Muscle of leg (tissue), 16 donors: ENCODE measurements at places on chromosomes 2 and 18. TPM values are rescaled to one million over a fixed set of nuclear protein-coding genes. Genes with fewer than 3 reads are reported as not detected.

DNA sequence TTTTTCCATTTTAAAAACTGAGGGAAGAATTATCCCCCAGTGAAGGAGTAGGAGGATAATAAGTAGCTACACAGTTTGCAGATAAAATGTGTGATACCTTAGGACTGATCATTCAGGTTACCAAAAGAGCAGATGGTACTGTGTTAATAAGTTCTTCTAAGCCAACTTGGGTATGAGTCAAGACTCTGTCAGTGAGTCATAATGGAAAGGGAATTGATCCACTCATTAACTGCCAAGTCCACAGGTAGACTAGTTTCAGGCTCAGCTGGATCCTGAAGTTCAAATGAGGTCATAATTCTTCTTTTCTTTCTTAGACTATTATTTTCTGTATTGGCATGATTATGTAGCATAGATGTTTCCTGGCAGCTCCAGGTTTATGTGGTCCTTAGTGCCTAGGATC, 142.4 kb upstream of the ALPP start:
- H3K27me3 ChIP-seq, result no peaks in the 10 kb centered on the region
- no peak overlapping the region for H3K27ac ChIP-seq
- no peaks in the 10 kb centered on the region for H3K4me1 ChIP-seq
- DNase-seq, result no peak
- peaks cover 17% of the 10 kb centered on the region for H3K36me3 ChIP-seq

GRCh38 chr2:57022496-57022895, 838.7 kb downstream of the CCDC85A start:
- no peak for DNase-seq
- no peak overlapping the region for H3K4me3 ChIP-seq
- H3K36me3 ChIP-seq, result no peaks in the 10 kb centered on the region
- H3K27ac ChIP-seq, result no peak overlapping the region
- no peaks in the 10 kb centered on the region for H3K4me1 ChIP-seq

The AGXT gene
- total RNA-seq, result 0.13 TPM

- H3K4me3 ChIP-seq, result peak overlapping the region; percentile 19
- peak; percentile 89 for DNase-seq
- H3K27me3 ChIP-seq, result no peaks in the 10 kb centered on the region
- no peak overlapping the region for H3K27ac ChIP-seq
- H3K36me3 ChIP-seq, result no peaks in the 10 kb centered on the region
- H3K4me1 ChIP-seq, result peaks cover 7% of the 10 kb centered on the region
Measured at GRCh38 chr2:191811807-191812602, 34.9 kb downstream of the CAVIN2 start.

The CUL3 gene
- 72.6 TPM for total RNA-seq

DNA sequence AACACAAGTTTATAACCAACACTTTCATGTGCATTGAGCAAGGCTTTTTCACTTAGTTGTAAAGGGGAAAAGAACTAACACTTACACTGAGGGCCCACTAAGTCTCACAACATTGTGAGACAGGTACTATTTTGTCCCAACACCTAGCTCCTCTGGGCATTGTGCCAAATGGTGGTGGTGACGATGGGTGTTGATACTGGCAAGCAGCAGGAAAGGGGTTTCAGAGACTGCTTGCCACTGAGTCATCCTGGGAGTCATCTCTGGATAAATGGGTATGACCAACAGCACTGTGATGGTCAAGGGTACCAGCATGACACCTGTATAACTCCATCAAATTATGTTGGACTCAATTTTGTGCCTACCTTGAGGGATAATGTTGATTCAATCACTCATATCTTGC, 138.8 kb upstream of the ITGA6 start:
- H3K4me1 ChIP-seq, result peaks cover 39% of the 10 kb centered on the region
- no peak overlapping the region for H3K4me3 ChIP-seq
- H3K27me3 ChIP-seq, result no peaks in the 10 kb centered on the region
- no peak overlapping the region for H3K27ac ChIP-seq
- no peaks in the 10 kb centered on the region for H3K36me3 ChIP-seq
- no peak for DNase-seq

- H3K36me3 ChIP-seq, result peaks cover 6% of the 10 kb centered on the region
- no peak for DNase-seq
- H3K27me3 ChIP-seq, result peaks cover 2% of the 10 kb centered on the region
- H3K4me1 ChIP-seq, result no peaks in the 10 kb centered on the region
- no peak overlapping the region for H3K4me3 ChIP-seq
- no peak overlapping the region for H3K27ac ChIP-seq
Measured at GRCh38 chr2:27298391-27299080, 9.7 kb downstream of the UCN start.

DNA sequence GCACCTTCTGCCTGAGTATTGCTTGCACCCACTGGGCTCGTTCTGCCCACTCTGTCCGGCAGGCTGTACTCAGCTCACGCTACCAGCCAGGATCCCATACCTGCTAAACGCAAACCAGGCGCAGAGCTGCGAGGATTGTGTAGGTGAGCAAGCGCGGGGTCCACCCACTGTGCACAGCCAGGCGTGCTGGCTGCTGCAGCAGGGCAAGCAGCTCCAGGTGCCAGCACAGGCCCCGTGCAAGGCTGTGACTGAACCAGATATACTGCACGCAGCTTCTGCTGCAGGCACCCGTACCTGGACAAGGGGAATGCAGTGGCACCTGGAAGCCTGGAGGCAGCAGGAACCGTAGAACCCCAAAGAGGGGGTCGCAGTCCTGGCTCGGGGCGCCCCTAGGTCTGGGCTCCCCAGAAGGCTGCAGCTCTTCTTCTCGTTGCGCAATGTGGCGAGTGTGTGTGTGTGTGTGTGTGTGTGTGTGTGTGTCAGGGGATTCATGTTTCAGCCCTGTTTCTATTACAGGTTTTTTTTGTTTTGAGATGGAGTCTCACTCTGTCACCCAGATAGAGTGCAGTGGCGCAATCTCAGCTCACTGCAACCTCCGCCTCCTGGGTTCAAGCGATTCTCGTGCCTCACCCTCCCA, 46.1 kb upstream of the RAB1A start:
- H3K27ac ChIP-seq, result no peak overlapping the region
- H3K27me3 ChIP-seq, result no peaks in the 10 kb centered on the region
- no peaks in the 10 kb centered on the region for H3K36me3 ChIP-seq
- H3K4me3 ChIP-seq, result no peak overlapping the region
- no peaks in the 10 kb centered on the region for H3K4me1 ChIP-seq

DNA sequence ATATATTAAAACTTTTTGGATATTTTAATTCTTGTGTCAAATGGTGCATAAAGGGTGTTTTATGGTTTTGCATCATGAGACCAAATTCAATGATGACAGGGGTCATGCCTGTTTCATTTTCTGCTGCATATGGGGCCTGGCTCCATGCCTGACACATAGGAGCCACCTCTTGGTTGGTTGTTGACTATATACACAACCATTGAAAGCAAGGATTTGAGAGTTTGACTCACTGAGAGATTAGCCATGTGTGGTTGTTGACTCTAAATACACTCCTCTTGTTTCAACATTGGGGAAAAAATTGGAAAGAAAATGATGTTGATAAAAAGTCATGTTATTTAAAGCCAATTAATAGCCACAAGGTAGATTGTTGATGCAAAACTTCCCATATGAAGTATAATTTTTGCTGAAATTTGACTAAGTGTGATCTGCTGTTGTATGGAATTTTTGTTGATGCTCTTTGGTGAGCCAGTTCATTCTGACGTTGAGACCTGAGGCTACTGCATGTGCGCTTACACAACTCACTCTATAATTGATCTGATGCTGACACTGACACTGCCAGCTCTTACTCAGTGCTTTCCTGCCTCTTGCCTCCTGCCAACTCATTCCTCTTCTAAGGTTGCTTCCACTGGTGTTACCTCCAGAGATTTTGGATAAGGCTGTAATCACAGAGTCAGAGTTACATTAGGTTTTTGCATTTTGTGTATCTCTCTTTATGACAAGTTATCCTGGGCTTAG, 446.2 kb upstream of the SLC14A2 start:
- no peak for DNase-seq
- no peaks in the 10 kb centered on the region for H3K36me3 ChIP-seq
- no peaks in the 10 kb centered on the region for H3K4me1 ChIP-seq
- H3K27me3 ChIP-seq, result no peaks in the 10 kb centered on the region
- H3K27ac ChIP-seq, result no peak overlapping the region

The SLC66A2 gene
- 24.2 TPM for total RNA-seq

DNA sequence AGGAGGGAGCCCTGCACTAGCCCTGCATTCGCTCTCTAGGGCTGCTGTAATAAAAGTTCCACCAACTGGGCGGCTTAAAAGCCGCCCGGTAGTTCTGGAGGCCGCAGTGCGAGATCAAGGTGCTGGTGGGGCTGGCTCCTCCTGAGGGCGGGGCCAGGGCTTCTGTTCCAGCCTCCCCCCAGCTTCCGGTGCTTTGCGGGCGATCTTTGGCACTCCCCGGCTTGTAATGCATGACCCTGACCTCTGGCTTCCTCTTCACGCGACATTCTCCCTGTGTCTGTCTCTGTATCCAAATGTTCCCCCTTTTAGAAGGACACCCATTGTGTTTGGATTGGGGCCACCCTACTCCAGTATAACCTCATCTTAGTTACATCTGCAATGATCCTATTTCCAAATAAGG, 84.5 kb downstream of the ZCCHC2 start:
- H3K4me3 ChIP-seq, result no peak overlapping the region
- peaks cover 10% of the 10 kb centered on the region for H3K27me3 ChIP-seq
- no peak for DNase-seq
- no peak overlapping the region for H3K27ac ChIP-seq
- peaks cover 29% of the 10 kb centered on the region for H3K4me1 ChIP-seq

The FAM110C gene
- total RNA-seq, result 0.71 TPM

The MAP2 gene
- total RNA-seq, result 5.7 TPM

The FOXI3 gene
- not detected for total RNA-seq

- no peaks in the 10 kb centered on the region for H3K36me3 ChIP-seq
- H3K27me3 ChIP-seq, result no peaks in the 10 kb centered on the region
- no peak overlapping the region for H3K27ac ChIP-seq
- H3K4me1 ChIP-seq, result peaks cover 8% of the 10 kb centered on the region
- no peak for DNase-seq
- no peak overlapping the region for H3K4me3 ChIP-seq
Measured at GRCh38 chr18:9700261-9700796, 7.8 kb upstream of the RAB31 start.

- H3K27ac ChIP-seq, result no peak overlapping the region
- no peak overlapping the region for H3K4me3 ChIP-seq
- H3K27me3 ChIP-seq, result no peaks in the 10 kb centered on the region
- peaks cover 16% of the 10 kb centered on the region for H3K4me1 ChIP-seq
- no peak for DNase-seq
Measured at GRCh38 chr2:12046641-12047040, 300.2 kb downstream of the LPIN1 start.

The ERFE gene
- total RNA-seq, result 6.1 TPM

- no peak overlapping the region for H3K4me3 ChIP-seq
- peaks cover under 1% of the 10 kb centered on the region for H3K4me1 ChIP-seq
- H3K27ac ChIP-seq, result no peak overlapping the region
- DNase-seq, result no peak
- H3K36me3 ChIP-seq, result no peaks in the 10 kb centered on the region
Measured at GRCh38 chr2:133636287-133636686, 68.0 kb upstream of the NCKAP5 start.

GRCh38 chr18:43735570-43735969, 458.3 kb upstream of the SYT4 start:
- H3K27me3 ChIP-seq, result no peaks in the 10 kb centered on the region
- H3K27ac ChIP-seq, result no peak overlapping the region
- no peak for DNase-seq
- no peaks in the 10 kb centered on the region for H3K4me1 ChIP-seq

The NEUROD1 gene
- not detected for total RNA-seq

The DCDC2C gene
- 0.18 TPM for total RNA-seq

- H3K27me3 ChIP-seq, result peaks cover 7% of the 10 kb centered on the region
- H3K27ac ChIP-seq, result no peak overlapping the region
- H3K36me3 ChIP-seq, result no peaks in the 10 kb centered on the region
- DNase-seq, result no peak
Measured at GRCh38 chr2:117856415-117857210, 42.1 kb downstream of the DDX18 start.

The NOL4 gene
- total RNA-seq, result 0.09 TPM

- no peak overlapping the region for H3K4me3 ChIP-seq
- no peak overlapping the region for H3K27ac ChIP-seq
Measured at GRCh38 chr2:128642821-128643220, 324.2 kb upstream of the HS6ST1 start.

- no peak for DNase-seq
- no peak overlapping the region for H3K4me3 ChIP-seq
- no peaks in the 10 kb centered on the region for H3K36me3 ChIP-seq
- H3K27me3 ChIP-seq, result no peaks in the 10 kb centered on the region
- no peaks in the 10 kb centered on the region for H3K4me1 ChIP-seq
- H3K27ac ChIP-seq, result no peak overlapping the region
Measured at GRCh38 chr18:69736730-69737129, 210.9 kb downstream of the CD226 start.

DNA sequence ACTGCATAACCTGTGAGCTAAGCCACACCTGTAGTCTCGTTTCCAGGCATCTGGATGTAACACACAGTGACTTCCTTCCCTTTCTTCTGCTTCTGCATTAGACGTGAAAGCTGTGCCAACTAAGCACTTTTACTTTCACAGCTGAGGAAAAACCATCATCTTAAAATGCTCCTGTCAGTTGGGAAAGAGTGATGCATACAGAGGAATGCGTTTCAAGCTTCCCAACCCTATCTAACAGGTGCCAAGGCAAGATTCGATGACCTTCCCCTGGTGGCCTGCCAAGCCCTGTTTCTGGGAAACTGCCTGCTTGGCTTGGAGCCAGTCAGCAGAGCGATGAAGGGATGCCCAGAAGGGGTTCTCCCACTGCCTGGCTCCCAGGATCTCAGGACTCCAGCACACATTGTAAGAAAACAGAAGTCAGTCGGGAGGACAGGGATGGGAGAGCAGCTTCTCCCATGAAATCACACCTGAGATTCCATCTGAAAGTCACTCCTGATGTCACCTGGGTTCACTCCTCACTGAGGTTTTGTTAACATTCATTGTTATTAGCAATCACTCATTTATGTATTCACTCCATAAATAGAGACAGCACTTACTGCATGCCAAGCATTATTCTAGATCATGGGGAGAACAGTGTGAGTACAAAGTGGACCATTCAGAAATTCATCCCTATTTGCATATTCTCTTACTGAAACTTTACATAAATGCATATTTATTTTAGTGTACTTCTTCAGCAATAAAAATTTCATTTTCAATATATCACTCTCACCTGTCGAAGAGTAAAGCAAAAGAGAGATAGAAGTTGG, 64.1 kb downstream of the DTNA start:
- DNase-seq, result peak; percentile 75
- no peak overlapping the region for H3K4me3 ChIP-seq
- peak overlapping the region; percentile 59 for H3K27ac ChIP-seq
- H3K36me3 ChIP-seq, result no peaks in the 10 kb centered on the region

DNA sequence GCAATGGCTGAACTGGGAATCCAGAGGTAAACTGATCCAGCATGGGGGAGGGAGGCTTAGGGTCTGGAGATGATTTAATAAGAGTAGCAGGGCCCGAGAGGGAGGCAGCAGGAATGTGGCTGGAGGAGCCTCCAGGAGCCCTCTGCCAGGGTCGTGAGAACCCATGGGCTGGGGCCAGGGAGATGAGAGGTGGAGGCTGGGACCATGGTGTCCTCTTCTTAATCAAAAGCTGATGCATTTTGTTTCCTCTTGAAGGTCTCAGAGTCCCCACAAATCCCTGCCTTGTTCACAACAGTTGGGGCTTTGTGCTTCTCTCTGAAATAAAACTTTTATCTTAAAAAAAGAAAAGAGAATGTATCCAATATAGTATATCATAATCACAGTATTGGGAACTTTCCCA, 123.7 kb upstream of the ZNF516 start:
- H3K36me3 ChIP-seq, result no peaks in the 10 kb centered on the region
- peaks cover 24% of the 10 kb centered on the region for H3K4me1 ChIP-seq
- H3K27ac ChIP-seq, result peak overlapping the region; percentile 92

The ADGRF3 gene
- total RNA-seq, result 0.31 TPM

The GALNT1 gene
- total RNA-seq, result 96.6 TPM
